ENCODE measurements at places on chromosomes 3 and 15. TPM values are rescaled to one million over a fixed set of nuclear protein-coding genes. Genes with fewer than 3 reads are reported as not detected.

CGGBP1 gene
- 70.6 TPM for total RNA-seq

DNA sequence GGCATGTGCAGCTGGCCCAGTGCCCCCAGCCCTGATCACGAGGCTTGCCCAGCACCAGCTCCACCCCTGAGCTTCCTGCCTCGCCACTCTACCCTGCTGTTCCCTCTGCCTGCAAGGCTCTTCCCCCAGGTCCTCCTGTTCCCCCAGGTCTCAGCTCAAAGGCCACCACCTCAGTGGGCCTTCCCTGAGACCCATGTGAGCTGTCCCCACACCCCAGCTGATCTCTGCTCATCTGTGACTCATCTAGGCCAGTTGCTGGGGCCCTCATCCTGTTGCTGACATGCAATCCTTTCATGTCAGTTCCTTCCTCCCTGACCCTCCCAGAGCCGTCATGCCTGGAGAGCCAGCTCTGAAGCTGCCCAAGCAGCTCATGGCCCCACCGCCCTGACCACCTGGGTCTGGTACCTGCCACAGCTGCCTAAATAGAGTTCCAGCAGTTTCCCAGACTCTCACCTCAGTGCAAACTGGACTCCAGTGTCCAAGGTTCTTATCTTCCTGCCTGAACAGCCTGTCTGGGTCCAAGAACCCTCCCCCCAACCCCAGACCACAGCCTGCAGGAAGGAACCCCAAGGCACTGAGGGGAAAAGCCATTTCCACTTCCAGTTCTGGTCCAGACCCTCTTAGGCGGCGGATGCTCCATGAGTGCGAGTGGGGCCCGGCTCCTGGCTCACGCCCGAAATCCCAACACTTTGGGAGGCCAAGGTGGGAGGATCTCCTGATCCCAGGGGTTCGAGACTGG is 116.6 kb upstream of the IQSEC1 start:
- no peaks in the 10 kb centered on the region for H3K27me3 ChIP-seq
- no peaks in the 10 kb centered on the region for H3K4me1 ChIP-seq
- DNase-seq = no peak
- no peak overlapping the region for H3K4me3 ChIP-seq

- no peak overlapping the region for H3K27ac ChIP-seq
- DNase-seq = no peak
- no peaks in the 10 kb centered on the region for H3K4me1 ChIP-seq
- no peaks in the 10 kb centered on the region for H3K27me3 ChIP-seq
- no peak overlapping the region for H3K4me3 ChIP-seq
Measured at GRCh38 chr15:89007989-89008388, 80.3 kb upstream of the ABHD2 start.

SLC15A2 gene
- 0.59 TPM for total RNA-seq

DNA sequence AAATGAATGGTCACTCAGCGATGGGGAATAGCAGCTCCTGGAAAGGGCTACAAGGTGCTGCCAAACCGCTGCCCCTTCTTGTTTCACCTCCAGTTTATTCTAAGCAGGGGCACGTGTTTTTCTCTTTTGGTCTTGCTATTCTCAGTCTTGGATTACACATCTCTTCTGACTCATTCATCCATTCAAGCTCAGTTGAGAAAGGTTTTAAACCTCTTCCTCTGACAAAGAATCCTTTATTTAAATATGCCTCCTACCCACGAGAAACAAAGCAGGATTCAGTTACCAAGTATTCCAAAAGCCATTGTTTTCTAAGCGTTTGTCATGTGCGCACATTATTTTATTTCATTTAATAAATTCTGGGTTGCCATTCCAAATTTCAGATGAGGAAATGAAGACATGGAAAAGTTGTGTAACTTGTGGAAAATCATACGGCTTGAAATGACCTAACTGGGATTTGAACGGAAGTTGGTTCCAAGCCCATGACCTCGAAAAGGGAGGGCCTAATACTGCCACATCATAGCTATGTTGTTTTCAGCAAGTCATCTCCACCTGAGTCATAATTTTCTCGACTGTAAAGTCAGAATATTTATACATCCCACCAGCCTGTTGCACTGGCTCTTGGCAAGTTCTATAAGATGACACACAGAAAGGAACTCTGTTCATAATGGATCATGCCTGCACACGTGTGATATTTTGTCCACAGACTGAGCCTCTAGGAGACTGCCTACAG is 292.0 kb upstream of the SLCO3A1 start:
- H3K4me3 ChIP-seq = no peak overlapping the region
- peak overlapping the region; percentile 22 for H3K27ac ChIP-seq
- DNase-seq = no peak
- H3K27me3 ChIP-seq = no peaks in the 10 kb centered on the region
- H3K4me1 ChIP-seq = no peaks in the 10 kb centered on the region

SEMA3F gene
- 58.5 TPM for total RNA-seq

- no peak for DNase-seq
- peaks cover 16% of the 10 kb centered on the region for H3K4me1 ChIP-seq
- H3K36me3 ChIP-seq = no peaks in the 10 kb centered on the region
- H3K27ac ChIP-seq = no peak overlapping the region
- H3K4me3 ChIP-seq = no peak overlapping the region
Measured at GRCh38 chr3:196227629-196228493, 11.5 kb downstream of the SLC51A start.

GRCh38 chr3:30684356-30684755 is 78.0 kb downstream of the TGFBR2 start:
- peaks cover 99% of the 10 kb centered on the region for H3K4me1 ChIP-seq
- no peak for DNase-seq
- H3K27me3 ChIP-seq = no peaks in the 10 kb centered on the region
- H3K36me3 ChIP-seq = no peaks in the 10 kb centered on the region

DNA sequence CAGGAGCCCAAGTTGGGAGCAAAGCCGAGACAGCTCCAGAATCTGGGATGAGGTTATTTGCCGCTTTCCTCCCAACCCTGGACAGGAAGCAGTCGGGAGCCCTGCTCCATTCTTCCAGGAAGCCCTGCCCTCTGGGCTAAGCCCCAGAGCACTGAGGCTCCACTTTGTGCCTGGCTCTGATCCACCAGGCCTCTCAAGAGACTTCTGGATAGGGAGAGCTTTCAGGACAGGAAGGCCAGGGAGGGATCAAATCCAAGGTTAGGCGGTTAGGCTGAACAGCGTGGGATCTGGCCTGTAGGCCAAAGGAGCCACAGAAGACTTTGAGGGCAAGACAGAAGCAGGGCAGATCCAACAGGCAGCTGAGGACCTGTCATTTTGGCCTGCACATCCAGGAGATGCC is 835 bp downstream of the STOML1 start:
- peak; percentile 57 for DNase-seq
- H3K4me1 ChIP-seq = peaks cover 3% of the 10 kb centered on the region
- no peaks in the 10 kb centered on the region for H3K27me3 ChIP-seq
- H3K27ac ChIP-seq = peak overlapping the region; percentile 84
- peak overlapping the region; percentile 85 for H3K4me3 ChIP-seq

RTF1 gene
- total RNA-seq = 72.6 TPM

GRCh38 chr3:76912841-76913383 is 127.0 kb upstream of the ROBO2 start:
- no peaks in the 10 kb centered on the region for H3K27me3 ChIP-seq
- H3K27ac ChIP-seq = no peak overlapping the region
- H3K4me3 ChIP-seq = no peak overlapping the region
- H3K36me3 ChIP-seq = no peaks in the 10 kb centered on the region
- H3K4me1 ChIP-seq = no peaks in the 10 kb centered on the region
- DNase-seq = no peak

GRCh38 chr3:21390136-21390535 is 360.9 kb downstream of the ZNF385D start:
- no peak overlapping the region for H3K27ac ChIP-seq
- no peak overlapping the region for H3K4me3 ChIP-seq
- H3K4me1 ChIP-seq = no peaks in the 10 kb centered on the region
- no peaks in the 10 kb centered on the region for H3K36me3 ChIP-seq
- no peak for DNase-seq

DNA sequence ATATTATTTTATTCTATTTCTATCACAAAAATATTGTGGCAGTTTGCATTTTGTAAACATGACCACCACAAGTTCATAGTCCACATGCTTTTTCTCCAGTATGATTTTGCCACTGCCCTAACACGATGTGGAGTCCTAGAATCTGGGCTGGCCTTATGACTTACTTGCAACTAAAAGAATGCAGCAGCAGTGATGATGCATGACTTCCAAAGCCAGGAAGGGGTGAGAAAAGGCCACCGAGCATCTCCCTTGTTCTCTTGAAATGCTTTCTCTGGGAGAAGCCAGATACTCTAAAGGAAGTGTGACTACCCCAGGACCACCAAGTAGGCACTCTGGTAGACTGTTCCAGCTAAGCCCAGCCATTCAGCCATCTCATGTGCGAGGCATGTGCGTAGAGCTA is 191.6 kb upstream of the MRPL3 start:
- no peak overlapping the region for H3K4me3 ChIP-seq
- H3K36me3 ChIP-seq = no peaks in the 10 kb centered on the region
- no peaks in the 10 kb centered on the region for H3K4me1 ChIP-seq

DNA sequence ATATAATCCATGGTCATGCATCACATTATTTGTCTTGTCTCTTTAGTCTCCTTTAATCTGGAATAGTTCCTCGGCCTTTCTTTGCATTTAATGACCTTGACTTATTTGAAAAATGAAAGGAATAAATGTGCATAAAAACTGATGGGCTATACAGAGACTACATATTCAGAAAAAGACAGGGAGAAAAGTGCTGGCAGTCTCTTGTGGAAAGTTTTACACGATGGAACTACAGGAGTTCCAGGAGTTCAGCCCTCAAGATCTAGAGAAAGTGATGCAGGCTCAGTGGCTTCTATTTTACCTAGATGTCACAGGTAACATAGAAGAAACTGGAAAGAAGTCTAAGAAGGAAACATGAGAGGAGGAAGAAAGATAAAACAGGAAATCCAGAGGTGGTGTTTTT is 7.6 kb upstream of the ABTB1 start:
- H3K27me3 ChIP-seq = no peaks in the 10 kb centered on the region
- peaks cover 6% of the 10 kb centered on the region for H3K4me1 ChIP-seq
- H3K36me3 ChIP-seq = no peaks in the 10 kb centered on the region
- DNase-seq = no peak
- H3K4me3 ChIP-seq = no peak overlapping the region

POPDC2 gene
- total RNA-seq = 2.7 TPM

GTPBP8 gene
- total RNA-seq = 15.9 TPM

GRCh38 chr3:126959921-126960603 is 22.9 kb upstream of the PLXNA1 start:
- no peak overlapping the region for H3K4me3 ChIP-seq
- no peaks in the 10 kb centered on the region for H3K27me3 ChIP-seq
- H3K36me3 ChIP-seq = peaks cover 30% of the 10 kb centered on the region
- no peak overlapping the region for H3K27ac ChIP-seq
- no peak for DNase-seq
- H3K4me1 ChIP-seq = no peaks in the 10 kb centered on the region

DNA sequence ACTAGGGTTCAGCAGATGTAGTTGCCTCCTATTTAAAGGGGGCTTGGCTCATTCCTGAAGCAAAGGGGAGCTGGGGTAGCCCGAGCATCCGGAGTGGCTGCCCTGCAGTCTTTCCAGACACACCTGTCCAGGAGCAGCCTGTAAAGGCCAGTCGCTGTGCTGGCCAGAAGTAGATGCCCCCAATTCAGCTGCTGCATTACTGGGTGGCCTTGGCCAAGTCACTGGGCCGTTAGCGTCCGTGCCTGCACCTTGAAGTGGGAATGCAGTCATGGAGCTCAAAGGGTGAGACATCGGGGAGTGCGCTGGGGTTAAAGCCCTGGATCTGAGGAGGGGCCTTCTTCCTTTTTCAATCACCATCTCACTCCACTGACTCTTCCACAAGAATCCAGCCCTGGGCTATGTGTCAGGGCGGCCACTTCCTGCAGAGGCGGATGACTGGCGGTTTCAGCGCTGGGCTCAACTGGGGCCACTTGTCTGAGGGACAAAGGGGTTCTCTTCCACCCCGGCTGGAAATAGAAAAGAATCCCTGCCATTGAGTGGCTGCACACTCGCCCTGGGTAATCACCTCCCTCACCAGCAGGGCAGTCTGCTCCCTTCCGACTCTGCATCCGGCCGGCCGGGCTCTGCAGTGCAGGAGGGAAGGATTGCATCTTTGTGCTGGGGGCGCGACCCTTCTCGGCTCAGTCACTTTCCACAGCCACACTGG is 11.8 kb downstream of the ALDH1A3 start:
- H3K36me3 ChIP-seq = peaks cover 4% of the 10 kb centered on the region
- DNase-seq = no peak
- H3K4me3 ChIP-seq = no peak overlapping the region
- no peak overlapping the region for H3K27ac ChIP-seq

ISLR gene
- 165 TPM for total RNA-seq
